Upper lobe of right lung (tissue), 1 donor: ENCODE measurements at places on chromosomes 2 and 18. TPM values are rescaled to one million over a fixed set of nuclear protein-coding genes. Genes with fewer than 3 reads are reported as not detected.

GRCh38 chr2:45716915-45717314 is 65.4 kb downstream of the PRKCE start:
- H3K4me3 ChIP-seq, result no peak overlapping the region
- H3K36me3 ChIP-seq, result no peaks in the 10 kb centered on the region
- H3K27ac ChIP-seq, result no peak overlapping the region
- no peaks in the 10 kb centered on the region for H3K4me1 ChIP-seq

- no peaks in the 10 kb centered on the region for H3K27me3 ChIP-seq
- no peak overlapping the region for H3K4me3 ChIP-seq
- no peaks in the 10 kb centered on the region for H3K4me1 ChIP-seq
- DNase-seq, result no peak
- H3K27ac ChIP-seq, result no peak overlapping the region
Observed at GRCh38 chr2:109064660-109065390, 64.2 kb upstream of the SH3RF3 start.

DNA sequence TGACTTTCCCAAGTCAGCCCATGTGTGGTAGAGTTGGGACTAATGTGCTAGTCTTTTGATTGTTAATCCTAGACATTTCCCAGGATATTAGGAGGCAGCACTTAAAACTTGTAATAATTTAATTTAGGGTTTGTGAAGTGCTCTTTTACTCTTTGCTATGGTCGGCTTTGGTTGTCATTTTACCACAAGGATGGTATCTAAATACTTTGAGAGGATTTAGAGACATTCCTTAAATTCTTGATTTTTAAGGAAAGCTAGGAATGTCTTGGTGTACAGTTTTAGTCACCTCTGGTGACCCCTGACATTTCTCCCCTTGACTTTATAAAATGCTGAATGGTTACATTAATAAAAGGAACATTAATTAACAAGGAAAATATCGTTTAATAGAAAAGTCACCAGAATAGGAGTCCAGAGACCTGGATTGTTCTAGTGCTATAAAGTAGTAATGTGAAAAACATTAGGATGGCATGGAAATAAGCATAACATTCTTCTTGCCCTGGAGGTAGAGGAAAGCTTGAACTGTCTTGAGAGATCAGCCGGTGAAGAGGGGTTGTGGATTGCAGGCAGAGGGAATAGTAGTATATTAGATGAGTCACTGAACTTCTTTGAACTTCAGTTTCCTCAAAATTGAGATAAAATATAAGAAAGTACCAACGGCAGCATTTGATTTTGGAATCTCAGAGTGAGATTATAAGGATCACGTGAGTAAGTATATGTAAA is 209.2 kb downstream of the MCFD2 start:
- no peaks in the 10 kb centered on the region for H3K27me3 ChIP-seq
- no peak overlapping the region for H3K27ac ChIP-seq
- DNase-seq, result no peak
- H3K4me1 ChIP-seq, result peaks cover 55% of the 10 kb centered on the region
- no peak overlapping the region for H3K4me3 ChIP-seq

DNA sequence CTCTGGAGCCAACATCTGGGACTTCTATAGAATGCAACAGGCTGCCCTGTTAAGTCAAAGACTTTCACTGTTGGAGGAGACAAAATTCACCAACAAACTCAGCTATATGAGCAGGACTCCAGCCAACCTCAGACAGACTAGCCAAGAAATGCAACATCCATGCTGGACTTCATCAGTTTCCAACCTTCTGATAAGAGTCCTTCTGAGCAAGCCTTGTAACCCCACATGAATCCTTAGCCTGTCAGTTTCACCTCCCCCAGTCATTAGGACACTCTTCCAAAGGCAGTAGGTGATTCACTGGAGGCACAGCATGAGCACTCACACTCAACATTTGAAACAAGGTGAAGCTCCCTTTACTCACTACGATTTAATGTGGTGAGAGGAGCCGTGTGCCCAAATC is 5.8 kb downstream of the TBC1D8 start:
- no peaks in the 10 kb centered on the region for H3K27me3 ChIP-seq
- H3K4me3 ChIP-seq, result no peak overlapping the region

The IL37 gene
- not detected for total RNA-seq

GRCh38 chr18:28494151-28494550 is 317.2 kb upstream of the CDH2 start:
- no peak for DNase-seq
- H3K27ac ChIP-seq, result no peak overlapping the region
- H3K4me3 ChIP-seq, result no peak overlapping the region

The AOX1 gene
- total RNA-seq, result 24.3 TPM

- no peaks in the 10 kb centered on the region for H3K36me3 ChIP-seq
- H3K4me3 ChIP-seq, result no peak overlapping the region
- DNase-seq, result no peak
- H3K4me1 ChIP-seq, result no peaks in the 10 kb centered on the region
- no peaks in the 10 kb centered on the region for H3K27me3 ChIP-seq
Observed at GRCh38 chr18:60570172-60570571, 197.6 kb upstream of the MC4R start.

The KCNK3 gene
- total RNA-seq, result 25.4 TPM

DNA sequence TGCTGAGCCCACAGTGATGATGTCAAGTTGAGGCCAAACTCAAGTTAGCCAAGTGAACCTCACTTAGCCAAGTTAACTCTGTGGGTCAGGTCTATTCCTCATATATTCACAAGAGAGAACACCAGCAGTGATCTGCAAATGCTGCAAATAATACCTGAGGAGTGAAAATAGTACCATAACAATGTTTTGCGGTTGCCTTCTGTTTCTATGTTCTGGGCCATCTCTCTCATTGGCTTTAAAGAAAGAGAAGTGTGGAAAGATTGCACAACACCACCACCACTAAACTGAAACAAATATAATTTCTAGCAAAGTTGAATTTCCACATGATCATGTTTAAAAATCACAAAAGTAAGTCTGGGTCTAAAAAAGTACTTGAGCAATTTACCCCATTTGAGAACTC is 211.1 kb upstream of the GALNT5 start:
- no peaks in the 10 kb centered on the region for H3K4me1 ChIP-seq
- no peaks in the 10 kb centered on the region for H3K27me3 ChIP-seq
- no peak overlapping the region for H3K27ac ChIP-seq
- H3K36me3 ChIP-seq, result no peaks in the 10 kb centered on the region
- H3K4me3 ChIP-seq, result no peak overlapping the region
- DNase-seq, result no peak

DNA sequence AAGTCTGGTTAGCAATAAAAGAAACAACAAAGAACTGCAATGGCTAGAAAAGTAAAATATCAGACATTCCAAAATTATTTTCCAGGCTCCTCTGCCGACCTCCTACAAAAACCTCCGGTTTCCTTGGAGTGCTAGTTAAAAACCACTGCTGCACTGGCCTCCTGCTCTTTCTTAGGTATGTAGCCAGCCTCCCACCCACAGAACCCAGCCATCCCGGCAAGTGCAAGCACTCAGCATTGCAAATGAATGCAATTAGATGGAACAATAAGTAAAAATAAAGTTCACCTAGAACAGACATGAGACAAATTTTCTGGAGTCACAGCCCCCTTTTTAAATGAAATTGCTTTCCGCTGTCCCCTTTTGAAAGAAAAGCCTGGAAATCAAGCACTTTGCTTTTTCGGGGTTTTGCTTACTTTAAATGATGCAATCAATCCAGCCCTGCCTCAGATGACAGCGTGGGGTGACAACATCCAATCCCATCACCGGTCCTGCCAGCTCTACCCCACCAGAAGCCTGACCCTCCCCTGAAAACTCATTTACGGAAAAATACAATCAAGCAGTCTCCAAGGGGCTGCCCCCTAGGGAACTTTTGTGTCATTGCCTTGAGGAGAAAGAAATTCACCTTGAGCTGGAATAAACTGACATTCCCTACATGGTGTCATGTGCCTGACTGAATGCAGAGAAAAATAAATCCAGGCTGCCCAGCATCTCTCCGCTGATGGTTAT is 199.8 kb downstream of the EPHA4 start:
- DNase-seq, result no peak
- H3K4me1 ChIP-seq, result no peaks in the 10 kb centered on the region
- no peaks in the 10 kb centered on the region for H3K27me3 ChIP-seq
- no peak overlapping the region for H3K27ac ChIP-seq
- H3K4me3 ChIP-seq, result no peak overlapping the region
- H3K36me3 ChIP-seq, result no peaks in the 10 kb centered on the region

The SANBR gene
- total RNA-seq, result 11.1 TPM

The FOXI3 gene
- total RNA-seq, result not detected

- no peaks in the 10 kb centered on the region for H3K27me3 ChIP-seq
- no peak for DNase-seq
- peak within 1 kb of the TSS; percentile 94 for H3K27ac ChIP-seq
- peaks cover 81% of the 10 kb centered on the region for H3K4me1 ChIP-seq
- H3K36me3 ChIP-seq, result peaks cover 27% of the 10 kb centered on the region
Observed at GRCh38 chr2:85584354-85584856, at the start of gene VAMP5. TSS of gene VAMP5 (plus strand) at chr2:85584431. CDS start at chr2:85584491, 60 bp downstream.

DNA sequence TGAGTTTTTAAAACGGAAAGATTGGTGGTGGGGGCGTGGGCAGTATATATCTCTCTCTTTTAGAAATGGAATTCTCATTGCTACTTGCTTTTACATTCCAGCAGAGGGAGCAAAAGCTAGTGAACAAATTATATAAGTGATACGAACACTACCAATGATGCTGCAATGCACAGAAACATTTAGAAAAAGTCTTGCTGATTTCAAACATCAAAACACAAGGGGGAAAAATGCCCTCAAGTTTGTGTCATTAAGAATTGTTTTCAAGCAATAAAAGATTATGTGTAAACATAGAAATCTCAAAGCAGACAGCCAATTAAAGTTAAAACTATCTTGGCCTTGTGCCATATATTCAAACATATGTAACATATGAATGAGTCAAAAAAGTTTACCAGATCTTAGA is 296.3 kb upstream of the KCNJ3 start:
- DNase-seq, result no peak
- H3K27ac ChIP-seq, result no peak overlapping the region
- H3K27me3 ChIP-seq, result no peaks in the 10 kb centered on the region
- H3K4me1 ChIP-seq, result no peaks in the 10 kb centered on the region

The REEP1 gene
- total RNA-seq, result 7.8 TPM

The RTP5 gene
- not detected for total RNA-seq

GRCh38 chr2:200575957-200576356 is 9.9 kb upstream of the AOX1 start:
- DNase-seq, result no peak
- no peak overlapping the region for H3K27ac ChIP-seq
- H3K27me3 ChIP-seq, result no peaks in the 10 kb centered on the region
- H3K4me1 ChIP-seq, result no peaks in the 10 kb centered on the region

- H3K27me3 ChIP-seq, result no peaks in the 10 kb centered on the region
- H3K4me1 ChIP-seq, result peaks cover 24% of the 10 kb centered on the region
- no peak for DNase-seq
- peak overlapping the region; percentile 48 for H3K27ac ChIP-seq
- H3K36me3 ChIP-seq, result peaks cover 11% of the 10 kb centered on the region
Observed at GRCh38 chr2:69780921-69781320, 39.0 kb downstream of the ANXA4 start.

DNA sequence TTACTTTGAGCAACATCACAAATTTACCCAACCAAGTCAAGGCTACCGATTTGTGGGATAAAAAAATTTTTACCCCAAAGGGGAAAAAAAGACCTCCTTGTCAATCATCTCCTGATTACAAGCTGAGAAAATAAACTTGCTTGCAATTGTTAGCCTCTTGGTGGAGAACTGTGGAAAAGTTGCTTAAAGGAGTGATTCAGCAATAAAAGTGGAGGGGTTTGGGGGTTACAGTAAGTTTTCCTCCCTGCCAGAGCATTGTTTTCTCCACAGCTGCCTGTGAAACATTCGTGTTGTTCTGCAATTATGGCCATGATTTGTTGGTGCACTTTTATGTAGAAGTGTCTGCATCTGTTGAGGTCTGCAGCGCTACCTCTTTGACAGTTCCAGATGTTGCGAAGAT is 82.6 kb downstream of the EN1 start:
- H3K36me3 ChIP-seq, result no peaks in the 10 kb centered on the region
- no peak for DNase-seq
- no peak overlapping the region for H3K27ac ChIP-seq

The HAAO gene
- total RNA-seq, result 6.4 TPM

The INHA gene
- total RNA-seq, result 0.43 TPM

The STPG4 gene
- total RNA-seq, result not detected

The ALPP gene
- total RNA-seq, result 9.5 TPM

The MAP3K19 gene
- not detected for total RNA-seq

The WDR35 gene
- 7.3 TPM for total RNA-seq

DNA sequence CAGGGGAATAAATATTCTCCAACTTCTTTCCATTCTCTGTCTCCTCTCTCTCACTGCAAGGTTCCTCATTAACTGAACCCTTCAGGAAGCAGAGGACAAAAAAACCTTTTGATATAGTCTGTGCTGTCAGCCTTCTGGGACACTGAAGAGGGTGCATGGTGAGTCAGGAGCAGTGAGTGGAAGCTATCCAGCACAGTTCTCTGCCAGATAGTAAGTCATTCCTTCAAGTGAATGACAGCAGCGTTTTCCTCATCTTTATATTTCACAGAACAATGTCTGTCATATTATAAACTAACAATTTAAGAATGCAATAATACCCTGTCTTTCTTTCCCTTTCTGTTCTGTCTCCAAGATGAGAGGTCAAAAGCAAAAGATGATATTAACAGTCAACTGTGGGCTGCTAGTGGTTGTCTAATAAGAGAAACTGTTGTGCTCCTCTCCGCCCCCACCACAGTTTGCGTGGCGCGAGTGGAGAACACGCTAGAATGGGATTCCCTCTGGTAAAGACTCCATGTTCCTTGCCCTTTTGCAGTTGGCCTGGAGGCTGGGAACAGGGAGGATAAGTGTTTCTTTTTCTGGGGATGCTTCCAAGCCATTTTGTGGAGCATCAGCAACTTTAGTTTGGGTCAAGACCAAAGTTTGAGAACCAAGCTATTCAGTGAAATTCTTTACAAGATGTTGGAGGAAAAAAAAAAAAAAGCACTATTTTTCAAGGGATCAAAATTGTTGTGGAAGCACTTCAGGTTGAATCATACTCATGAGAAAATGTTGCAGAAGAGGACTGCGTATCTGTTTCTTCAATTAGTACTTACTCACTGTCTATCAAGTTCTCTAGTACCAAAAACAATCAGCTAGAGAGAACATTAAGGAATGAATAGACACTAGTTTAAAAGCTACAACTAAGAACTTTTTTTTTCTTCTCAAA is 430.2 kb downstream of the SETBP1 start:
- H3K27ac ChIP-seq, result no peak overlapping the region
- no peaks in the 10 kb centered on the region for H3K36me3 ChIP-seq

The GPR17 gene
- total RNA-seq, result 0.49 TPM

The SLC35F5 gene
- 76.0 TPM for total RNA-seq

GRCh38 chr2:191255271-191255670 is 10.1 kb downstream of the MYO1B start:
- H3K4me3 ChIP-seq, result no peak overlapping the region
- H3K27ac ChIP-seq, result no peak overlapping the region
- DNase-seq, result no peak
- no peaks in the 10 kb centered on the region for H3K36me3 ChIP-seq
- H3K27me3 ChIP-seq, result no peaks in the 10 kb centered on the region

DNA sequence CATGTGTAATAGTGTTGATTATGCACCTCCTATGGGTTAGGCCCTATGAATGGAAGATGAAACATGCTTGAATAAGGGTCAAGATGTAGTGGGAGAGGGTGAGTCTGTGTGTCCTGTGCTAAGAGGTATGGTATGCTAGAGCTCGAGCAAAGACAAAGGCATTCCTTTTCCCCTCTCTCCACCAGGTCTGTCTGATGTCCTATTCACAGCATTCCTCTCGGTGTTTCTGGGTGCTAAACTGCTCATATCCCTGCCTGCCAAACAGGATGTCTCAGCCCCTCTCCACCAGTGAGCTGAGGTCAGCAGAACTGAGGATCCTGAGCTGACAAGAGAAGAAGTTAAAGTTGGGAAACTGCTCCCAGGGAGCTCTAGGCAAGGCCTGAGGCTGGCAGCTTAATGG is 344.9 kb downstream of the TSN start:
- no peaks in the 10 kb centered on the region for H3K27me3 ChIP-seq
- no peaks in the 10 kb centered on the region for H3K4me1 ChIP-seq
- H3K27ac ChIP-seq, result no peak overlapping the region
- DNase-seq, result no peak
- no peaks in the 10 kb centered on the region for H3K36me3 ChIP-seq
- H3K4me3 ChIP-seq, result no peak overlapping the region
